Amniotic epithelial cell (primary cell): ENCODE measurements at places on chromosomes 11 and 22.

DNA sequence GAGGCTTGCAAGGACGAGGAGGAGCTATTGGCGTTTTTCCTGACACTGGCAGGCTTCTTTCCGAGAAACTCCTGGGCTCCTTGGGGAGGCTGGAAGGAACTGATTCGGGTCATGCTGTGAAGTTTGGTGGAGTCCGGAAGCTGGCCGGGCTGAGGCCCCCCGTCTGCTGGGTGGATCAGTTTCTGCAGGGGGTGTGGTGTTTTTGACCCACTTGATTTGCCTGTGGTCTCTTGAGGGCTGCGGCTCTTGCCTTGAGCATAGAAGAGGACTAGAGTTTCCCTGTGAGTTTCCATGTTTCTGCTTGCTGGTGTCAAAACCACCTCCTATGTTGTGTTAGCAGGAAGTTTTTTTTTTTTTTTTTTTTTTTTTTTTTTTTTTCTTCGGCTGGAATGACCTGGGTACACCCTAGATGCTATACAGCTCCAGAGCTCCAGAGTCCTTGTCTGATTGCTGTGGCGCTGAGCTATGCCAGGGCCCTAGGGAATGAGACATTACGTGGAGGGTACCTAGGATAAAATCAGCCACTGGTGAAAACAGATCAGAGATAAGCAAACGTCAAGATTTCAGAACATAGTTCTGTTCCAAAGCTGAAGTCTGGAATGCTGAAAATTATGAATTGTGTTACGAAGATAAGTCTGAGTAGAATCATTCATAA is 728 bp downstream of the TBC1D22A start:
- no peak for DNase-seq

DNA sequence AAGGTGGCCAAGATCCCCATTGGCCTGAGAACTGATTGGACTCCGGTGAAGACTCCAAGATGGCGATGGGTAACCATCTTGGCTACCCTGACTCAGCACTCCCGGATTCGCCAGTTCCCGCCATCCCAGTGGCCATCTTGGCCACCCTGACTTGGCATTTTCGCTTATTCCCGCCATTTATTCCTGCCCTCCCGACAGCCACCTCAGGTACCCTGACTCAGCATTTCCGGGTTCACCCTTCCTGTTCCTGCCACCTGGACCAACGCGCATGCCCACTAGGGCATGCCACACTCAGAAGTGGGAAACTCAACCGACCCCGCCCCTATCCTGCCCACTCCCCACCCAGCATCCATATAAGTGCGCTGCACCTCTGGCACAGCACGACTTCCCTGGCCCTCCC is 7.8 kb downstream of the OR8K5 start:
- no peak for DNase-seq

DNA sequence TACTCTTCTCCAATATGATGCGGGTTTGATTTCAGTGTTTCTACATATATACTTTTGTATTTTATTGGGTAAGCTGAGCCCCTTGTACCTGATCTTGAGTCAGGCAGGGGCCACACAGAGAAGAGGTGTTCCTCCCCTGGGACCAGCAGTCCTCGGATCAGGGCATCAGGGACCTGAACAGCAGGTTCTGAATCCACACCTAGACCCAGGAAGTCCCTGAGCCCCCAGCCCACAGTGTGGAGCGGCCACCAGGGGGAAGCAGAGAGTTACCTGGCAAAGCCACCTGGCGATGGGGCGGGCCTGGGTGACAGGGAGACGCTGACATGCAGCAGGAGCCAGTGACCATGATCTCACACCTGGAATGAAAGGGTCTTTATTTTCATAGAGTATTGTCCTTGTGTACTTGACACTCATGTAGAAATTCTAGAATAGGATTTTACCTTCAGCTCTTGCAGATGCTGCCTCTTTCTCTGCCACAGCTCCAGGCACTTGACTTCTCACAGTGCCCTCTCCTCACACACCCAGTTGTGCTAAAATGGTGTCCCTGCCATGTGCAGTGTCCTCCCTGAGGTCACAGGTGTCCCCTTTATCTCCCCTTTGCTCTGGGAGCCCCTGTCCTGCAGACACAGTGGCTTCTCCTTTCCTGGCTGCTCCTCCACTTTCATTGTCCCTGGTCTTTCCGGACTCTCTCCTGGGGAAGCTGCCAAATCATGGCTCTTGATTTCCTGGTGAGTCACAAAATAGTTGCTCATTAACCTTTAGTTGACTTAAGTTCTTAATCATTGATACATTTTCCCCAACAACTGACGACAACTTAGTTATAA is 48.5 kb downstream of the GGTLC2 start:
- peak; percentile 25 for DNase-seq

DNA sequence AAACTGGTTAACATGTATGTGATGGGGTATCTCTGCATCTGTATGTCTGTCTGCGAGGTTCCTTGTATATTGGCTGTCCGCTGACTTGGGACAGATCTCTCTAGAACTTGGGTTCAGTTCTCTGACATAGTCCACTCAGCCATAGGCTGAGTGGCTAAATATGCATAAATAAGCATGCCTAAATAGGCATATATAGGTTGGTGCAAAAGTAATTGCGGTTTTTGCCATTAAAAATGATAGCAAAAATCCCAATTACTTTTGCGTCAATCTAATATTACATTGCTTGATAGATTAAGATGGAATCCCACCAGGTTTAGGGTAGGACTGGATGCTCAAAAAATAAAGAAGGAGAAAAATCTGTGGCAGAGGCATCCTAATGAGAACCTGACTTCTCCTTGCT is 8.8 kb downstream of the LRRC55 start:
- no peak for DNase-seq

DNA sequence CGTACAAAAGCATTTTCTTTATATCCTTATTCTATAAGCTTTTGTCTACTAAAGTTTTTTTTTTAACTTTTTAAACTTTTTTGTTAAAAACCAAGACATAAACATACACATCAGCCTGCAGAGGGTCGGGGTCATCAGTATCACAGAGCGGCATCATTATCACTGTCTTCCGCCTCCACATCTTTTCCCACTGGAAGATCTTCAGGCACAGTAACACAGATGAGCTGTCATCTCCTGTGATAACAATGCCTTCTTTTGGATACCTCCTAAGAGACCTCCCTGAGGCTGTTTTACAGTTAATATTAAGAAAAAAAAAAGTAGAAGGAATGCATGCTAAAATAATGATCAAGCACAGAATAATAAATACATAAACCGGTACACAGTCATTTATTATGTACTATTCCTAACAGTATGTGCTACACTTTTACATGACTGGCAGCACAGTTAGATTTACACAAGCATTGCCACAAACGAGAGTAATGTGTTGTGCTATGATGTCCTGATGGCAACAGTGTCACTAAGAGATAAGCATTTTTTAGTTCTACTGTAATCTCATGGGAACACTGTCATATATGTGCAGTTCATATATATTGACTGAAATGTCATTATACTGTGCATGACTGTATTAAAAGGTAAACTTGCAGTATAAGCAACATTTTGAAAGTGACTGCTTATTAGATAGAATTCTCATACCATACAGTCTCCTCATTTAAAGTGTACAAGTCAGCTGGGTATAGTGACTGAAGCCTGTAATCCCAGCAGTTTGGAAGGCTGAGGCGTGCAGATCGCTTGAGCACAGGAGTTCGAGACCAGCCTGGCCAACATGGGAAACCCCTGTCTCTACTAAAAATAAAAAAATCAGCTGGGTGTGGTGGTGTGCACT is 58.6 kb downstream of the KDM2A start:
- DNase-seq, result no peak

GRCh38 chr22:45756558-45756957 is 84.9 kb downstream of the ATXN10 start:
- DNase-seq, result no peak

- DNase-seq, result no peak
Observed at GRCh38 chr11:65743681-65744025, 23.1 kb upstream of the RNASEH2C start.

GRCh38 chr11:1729692-1730011 is 20.7 kb downstream of the IFITM10 start:
- no peak for DNase-seq

- peak; percentile 28 for DNase-seq
Observed at GRCh38 chr11:93648158-93648557, 13.3 kb upstream of the CEP295 start.

- no peak for DNase-seq
Observed at GRCh38 chr11:47437746-47438418, 11.1 kb downstream of the RAPSN start.

DNA sequence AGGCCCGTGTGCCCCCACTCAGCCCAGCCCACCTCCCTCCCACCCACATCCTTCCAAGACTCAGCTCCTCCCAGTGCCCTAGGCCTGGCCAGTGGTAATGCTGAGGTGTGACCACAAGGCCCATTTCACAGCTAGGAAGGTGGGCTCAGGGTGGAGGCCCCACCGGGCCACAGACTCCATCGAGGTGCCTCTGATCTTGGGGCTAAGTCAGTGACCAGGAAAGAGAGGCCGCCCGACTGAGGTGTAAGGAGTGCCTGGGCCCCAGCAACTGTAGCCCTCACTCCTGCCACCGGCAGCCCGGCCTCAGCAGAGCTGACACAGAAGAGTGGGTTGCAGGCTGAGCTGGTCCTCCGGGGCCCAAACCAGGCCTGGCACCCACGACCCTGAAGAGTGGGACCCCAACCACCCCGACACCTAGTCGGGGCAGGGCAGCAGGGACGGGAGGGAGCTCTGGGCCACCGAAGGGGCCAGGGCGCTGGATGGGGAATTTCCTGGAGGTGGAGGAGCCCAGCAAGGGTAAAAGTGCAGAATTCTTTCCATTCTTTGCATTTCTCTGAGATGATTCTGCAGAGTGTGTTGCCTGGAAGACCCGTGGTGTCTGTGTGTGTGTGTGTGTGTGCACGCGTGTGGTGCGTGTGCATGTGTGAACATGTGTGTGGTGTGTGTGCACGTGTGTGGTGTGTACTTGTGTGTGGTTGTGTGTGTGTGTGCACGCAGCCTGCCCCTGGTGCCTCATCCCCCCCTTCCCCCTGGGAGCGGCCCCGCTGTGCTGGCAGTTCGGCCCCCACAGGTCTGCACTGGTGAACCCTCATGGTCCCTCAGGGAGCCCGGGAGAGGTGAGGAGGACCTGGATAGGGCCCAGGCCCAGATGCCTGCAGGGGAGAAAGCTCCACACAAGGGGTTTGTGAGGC is 8.3 kb upstream of the PIM3 start:
- peak; percentile 85 for DNase-seq

DNA sequence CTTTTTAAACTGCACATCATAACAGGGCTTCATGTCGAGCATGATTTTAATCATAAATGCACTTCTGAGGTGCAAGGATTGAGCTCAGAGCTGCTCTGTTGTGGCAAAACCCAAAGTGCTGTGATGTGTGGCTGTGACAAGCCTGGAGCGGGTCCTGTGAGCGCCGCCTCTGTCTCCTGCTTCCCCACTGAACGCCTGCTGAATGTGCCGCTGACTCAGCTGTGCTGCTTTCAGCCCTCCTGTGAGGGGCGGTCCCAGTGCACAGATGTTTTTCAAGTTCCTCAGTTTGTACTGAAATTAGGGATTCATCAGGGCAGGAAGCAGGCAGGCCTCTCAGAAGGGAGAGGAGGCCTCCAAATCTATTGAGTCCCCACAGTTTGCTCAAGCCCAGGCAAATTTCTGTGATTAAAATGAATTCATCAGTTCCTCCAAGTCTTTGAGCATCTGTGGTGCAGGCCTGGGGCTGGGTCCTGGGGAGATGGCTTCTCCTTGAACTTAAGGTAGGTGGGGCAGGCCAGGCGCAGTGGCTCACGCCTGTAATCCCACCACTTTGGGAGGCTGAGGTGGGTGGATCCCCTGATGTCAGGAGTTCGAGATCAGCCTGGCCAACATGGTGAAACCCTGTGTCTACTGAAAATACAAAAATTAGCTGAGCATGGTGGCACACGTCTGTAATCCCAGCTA is 3.0 kb upstream of the GTSE1 start:
- no peak for DNase-seq
